ENCODE measurements at places on chromosomes 1 and 21. TPM values are rescaled to one million over a fixed set of nuclear protein-coding genes. Genes with fewer than 3 reads are reported as not detected.

RSBN1 gene
- total RNA-seq: 25.3 TPM

CIART gene
- total RNA-seq: 3.4 TPM

DNA sequence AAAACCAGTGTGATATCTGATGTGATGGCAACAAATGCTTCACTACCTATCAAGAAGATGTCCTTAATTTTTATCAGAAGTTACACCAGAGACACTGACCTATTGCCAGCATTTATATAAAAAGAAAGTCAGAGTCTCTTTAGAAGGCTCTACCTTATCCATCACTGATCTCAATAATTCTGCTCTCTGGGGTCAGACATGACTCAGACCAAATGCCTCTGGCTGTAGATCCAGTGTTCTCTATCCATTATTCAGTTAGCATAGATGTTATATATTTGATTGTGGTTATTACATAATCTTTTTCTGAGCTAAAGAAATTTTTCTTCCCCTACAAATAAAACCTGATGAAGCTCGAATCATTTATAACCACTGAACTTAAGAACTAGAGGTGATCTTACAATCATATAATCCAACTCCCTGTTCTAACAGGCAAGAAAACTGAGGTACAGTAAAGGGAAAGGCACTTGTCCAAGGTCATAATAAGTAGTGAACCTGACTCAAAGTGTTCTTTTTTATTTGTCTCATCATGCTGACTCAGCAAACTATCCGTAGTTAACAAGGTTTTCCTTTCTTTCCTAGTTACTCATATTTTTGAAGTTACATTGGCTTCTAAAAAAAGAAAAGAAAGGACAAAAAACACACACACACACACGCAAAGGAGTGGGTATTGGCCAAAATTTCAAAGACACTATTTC, 43.6 kb upstream of the ESRRG start:
- DNase-seq: peak; percentile 40

DNA sequence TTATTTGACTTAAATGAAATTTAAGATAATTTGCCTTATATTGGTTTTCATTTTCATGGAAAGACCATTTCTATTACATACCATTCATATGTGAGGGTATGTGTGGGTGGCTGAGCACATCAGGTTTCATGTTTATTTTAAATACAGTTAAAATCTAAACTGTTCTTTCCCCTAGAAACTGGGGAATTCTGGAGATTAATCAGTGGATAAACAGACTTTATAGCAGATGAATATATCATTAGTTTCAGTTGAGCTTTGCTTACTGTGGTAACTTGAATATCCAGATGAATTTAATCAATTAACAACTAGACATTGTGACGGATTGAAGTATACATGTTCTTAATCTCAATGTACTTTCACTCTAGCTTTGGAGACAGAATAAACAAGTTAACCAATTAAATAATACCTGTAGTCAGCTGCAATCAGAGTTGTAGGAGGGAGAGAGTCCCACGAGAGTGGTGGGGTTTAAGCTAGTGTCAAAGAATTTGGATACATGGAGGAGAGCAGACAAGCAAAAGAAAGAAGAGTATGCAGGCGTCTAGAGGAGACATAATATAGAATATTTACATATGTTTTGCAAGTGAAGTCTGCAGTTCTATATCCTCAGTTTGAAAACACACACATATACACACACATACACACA, 97.6 kb downstream of the PDE4B start:
- no peak for DNase-seq
